ENCODE measurements at places on chromosomes 1 and 21.

GRCh38 chr1:212062832-212063438, 27.4 kb downstream of the DTL start:
- no peak for DNase-seq

GRCh38 chr1:64986903-64987871, 20.8 kb upstream of the JAK1 start:
- DNase-seq, result no peak

- no peak for DNase-seq
These were observed 272.4 kb downstream of the TPR start for GRCh38 chr1:186102547-186103148.

DNA sequence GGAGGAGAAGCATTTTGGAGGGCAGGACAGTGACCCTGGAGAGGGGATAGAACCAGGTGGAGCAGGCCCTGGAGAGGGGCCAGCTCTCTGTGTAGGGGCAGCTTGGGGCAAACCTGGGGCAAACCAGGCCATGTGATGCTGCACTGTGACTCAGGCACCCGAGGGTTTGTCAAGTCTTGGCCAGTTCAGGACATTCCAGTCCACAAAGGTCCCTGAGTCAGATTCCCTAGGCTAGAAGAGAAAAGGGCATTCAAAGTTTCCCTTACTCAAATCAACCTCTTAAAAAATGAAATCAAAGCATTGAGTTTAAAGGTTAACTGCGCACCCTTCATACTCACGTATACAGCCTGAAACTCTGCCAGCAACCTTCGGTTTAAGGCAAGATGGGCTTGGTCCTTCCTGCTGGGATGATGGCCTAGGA, 25.2 kb upstream of the PLA2G2C start:
- DNase-seq, result no peak

- DNase-seq, result no peak
These were observed 119.5 kb downstream of the PCBP3 start for GRCh38 chr21:45763074-45763473.

Measured in stimulated activated CD8-positive, alpha-beta memory T cell treated with anti-CD3 and anti-CD28 coated beads, Interleukin-7, amount 100 ng/mL, for 48 hours (primary cell).